LHCN-M2 (cell line): ENCODE measurements at places on chromosomes 11 and 22. TPM values are rescaled to one million over a fixed set of nuclear protein-coding genes. Genes with fewer than 3 reads are reported as not detected.

DNA sequence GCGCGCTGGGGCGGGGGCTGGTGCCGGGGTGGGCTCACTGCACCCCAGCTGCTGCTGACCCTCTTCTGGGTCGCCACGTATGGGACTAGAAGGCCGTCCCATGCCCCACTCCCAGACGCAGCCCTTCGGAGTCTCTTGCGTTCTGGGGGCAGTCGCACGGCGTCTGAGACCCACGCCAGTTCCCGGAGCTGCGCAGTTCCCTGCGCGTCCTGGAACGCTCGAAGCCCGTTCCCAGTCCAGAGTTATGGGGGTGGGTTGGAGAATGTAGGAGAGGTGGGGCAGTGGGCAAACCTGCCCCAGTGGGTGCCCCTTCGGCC is 375 bp downstream of the LAYN start:
- DNase-seq, result no peak

GRCh38 chr11:34344768-34345539 is 12.9 kb downstream of the ABTB2 start:
- DNase-seq, result no peak

DNA sequence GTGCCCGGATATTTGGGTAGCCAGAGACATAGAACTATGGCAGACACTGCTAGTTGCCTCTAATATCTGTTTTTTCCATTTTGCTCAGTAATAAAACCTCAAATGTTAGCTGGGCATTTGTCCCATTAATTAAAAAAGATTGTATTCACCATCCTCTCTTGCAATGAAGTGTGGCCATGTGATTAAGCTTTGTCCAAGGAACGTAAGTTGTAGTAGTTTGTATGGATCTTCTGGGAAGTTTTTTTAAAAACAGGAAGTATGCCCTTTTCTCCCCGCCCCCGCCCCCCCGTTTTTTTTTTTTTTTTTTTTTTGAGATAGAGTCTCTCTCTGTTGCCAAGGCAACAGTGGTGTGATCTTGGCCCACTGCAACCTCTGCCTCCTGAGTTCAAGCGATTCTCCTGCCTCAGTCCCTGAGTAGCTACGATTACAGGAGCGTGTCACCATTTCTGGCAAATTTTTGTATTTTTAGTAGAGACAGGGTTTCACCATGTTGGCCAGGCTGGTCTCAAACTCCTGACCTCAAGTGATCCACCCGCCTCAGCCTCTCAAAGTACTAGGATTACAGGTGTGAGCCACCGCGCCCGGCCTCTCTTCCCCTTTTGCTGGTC is 1.7 kb upstream of the TMEM135 start:
- DNase-seq, result no peak

DNA sequence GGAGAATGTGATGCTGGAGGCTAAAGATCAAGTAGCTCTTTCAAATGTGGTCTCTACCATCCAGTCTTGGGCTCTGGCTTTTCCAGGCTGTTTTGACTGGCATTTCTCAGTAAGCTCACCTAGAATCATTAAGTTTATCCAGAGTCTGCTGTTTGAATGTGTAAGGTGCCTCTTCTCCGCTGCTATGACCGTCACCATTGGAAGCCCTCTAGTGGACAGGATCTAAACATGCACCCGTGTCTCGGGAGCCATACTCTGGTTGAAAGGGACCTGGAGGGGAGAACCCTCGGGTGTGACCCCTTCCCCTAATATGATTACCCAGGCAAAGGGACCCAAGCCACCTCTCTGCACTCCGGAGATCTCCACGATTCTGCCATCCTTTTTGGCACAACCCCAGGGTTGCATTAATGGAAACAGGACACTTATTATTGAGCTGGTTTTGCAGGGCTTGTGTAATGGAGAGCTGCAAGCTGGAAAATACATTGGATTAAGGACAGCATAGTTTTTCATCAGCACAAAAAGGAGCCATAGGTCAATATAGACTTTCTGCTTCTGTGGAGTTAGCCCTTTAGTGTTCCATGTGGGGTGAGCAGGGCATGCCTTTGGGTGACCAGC is 191.0 kb upstream of the LARGE1 start:
- DNase-seq, result no peak

DNA sequence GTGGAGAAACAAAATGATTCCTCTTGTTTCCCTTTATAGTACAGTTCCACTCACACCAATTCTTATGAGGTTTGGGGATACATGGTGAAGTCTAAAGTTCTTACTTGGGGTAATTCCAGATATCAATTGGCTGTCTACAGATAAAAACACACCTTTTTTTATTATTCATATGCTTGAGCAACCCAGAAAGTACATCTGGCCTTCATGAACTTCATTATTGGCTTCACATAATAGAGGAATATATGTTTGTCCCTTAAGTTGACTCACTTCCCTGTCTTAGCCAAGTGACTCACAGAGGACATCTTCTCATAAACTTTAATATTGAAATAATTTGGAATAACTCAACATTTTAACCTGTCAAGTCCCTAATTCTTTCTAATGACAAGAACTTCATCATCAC is 36.3 kb upstream of the SOX6 start:
- no peak for DNase-seq

- no peak for DNase-seq
Measured at GRCh38 chr22:20244691-20245576, 23.2 kb downstream of the RTN4R start.

DNA sequence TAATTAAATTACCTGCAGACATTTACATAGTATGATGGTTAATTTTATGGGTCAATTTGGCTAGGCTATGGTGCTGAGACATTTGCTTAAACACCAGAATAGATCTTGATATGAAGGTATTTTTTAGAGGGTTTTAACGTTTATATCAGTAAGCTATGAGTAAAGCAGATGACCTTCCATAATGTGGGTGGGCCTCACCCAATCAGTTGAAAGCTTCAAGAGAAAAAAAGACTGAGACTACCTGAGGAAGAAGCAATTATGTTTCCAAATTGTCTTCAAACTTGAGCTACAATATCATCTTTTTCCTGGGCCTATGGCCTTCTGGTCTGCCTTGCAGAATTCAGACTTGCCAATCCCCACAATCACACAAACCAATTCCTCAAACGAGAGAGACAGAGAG is 498.8 kb upstream of the API5 start:
- no peak for DNase-seq

- no peak for DNase-seq
Measured at GRCh38 chr22:49449377-49449776, 378.3 kb downstream of the BRD1 start.

DNA sequence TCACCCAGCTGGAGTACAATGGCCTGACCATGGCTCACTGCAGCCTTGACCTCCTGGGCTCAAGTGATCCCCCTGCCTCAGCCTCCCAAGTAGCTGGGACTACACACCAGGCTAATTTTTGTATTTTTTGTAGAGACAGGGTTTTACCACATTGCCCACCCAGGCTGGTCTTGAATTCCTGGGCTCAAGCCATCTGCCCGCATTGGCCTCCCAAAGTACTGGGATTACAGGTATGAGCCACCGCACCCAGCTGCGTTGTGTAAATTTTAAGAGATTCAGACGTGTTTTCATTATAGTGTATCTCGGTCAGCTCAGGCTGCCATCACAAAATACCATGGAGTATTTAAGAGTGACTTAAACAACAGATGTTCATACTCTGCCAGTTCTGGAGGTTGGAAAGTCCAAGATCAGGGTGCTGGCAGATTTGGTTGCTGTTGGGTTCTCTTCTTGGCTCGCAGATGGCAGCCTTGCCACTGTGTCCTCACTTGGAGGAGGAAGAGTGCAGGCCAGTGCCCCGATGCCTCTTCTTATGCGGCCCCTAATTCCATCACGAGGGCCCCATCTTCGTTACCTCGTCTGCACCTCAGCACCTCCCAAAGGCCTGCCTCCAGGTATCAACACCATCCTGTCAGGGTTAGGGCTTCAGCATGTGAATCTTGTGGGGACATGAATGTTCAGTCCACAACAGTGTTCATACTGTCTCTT is 32.6 kb upstream of the PARVB start:
- DNase-seq, result no peak

DNA sequence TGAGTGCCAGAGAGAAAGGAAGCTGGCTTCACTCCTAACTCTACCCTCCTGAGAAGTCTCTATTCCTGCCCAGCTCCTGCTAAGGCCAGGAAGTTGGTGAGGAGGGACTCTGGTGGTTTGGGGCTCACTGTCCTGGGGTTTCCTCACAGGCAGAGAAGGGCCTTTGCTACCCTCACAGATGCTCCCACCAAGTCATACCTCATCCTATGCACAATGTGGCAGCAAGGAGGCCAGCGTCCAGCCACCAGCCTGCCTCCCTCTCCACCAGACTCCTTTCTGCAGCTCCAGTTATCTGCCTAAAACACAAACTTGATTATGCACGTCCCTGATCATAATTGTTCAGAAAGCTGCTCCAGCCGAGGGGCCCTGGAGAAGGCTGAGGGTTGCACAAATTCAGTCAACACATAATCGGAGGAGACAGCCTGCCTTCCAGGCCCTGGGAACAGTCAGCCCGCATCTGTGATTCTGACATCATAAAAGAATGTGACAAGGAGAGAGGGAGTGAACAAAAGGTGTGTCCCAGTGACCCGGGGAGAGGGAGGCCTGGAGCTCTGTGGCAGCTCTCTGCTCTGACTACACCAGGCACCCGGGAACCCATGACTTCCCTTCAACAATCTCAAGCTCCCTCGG is 28.8 kb downstream of the DKK3 start:
- DNase-seq, result peak; percentile 79

DNA sequence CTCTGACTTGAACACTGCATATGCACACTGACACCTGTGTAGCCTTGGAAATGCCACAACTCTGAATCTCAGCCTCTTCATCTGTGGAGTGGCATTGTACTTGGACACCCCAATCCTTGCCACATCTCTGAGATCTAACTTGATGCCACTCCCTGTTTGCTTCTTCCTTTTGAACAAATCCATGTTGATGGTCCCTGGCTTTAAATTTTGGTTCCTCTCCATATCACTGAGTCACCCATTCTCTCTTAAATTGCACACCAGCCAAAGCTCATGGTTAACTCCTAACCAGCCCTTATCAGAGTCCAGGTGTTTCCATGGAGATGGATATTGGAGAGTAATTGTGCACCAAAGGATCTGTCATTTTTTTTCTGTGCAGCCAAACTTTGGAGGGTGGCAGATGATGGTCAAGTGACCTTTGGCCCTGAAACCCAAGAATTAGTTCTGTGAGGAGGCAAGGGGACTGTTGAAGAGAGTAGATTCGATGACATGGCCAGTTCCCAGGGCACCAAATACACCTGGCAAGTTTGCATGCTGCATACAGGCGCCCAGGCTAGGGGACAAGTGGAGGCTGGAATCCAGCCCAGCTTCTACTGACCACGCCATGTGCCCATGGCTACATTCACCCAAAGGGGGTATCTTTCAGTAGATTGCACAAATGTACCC is 25.1 kb upstream of the PAMR1 start:
- peak; percentile 50 for DNase-seq

The FAM181B gene
- not detected in 2 replicates for total RNA-seq

The SMTNL1 gene
- not detected in 2 replicates for total RNA-seq

The TUB gene
- 4.1 and 5.3 TPM in 2 replicates for total RNA-seq

The SCGB1C1 gene
- not detected in 2 replicates for total RNA-seq

The TESMIN gene
- total RNA-seq, result not detected in 2 replicates

The TMEM191B gene
- 0.19 and 3.2 TPM in 2 replicates for total RNA-seq

The OR51M1 gene
- total RNA-seq, result not detected in 2 replicates

The SOX10 gene
- total RNA-seq, result not detected in 2 replicates

The MMP26 gene
- not detected in 2 replicates for total RNA-seq
